ENCODE measurements at places on chromosomes 3 and 15.

DNA sequence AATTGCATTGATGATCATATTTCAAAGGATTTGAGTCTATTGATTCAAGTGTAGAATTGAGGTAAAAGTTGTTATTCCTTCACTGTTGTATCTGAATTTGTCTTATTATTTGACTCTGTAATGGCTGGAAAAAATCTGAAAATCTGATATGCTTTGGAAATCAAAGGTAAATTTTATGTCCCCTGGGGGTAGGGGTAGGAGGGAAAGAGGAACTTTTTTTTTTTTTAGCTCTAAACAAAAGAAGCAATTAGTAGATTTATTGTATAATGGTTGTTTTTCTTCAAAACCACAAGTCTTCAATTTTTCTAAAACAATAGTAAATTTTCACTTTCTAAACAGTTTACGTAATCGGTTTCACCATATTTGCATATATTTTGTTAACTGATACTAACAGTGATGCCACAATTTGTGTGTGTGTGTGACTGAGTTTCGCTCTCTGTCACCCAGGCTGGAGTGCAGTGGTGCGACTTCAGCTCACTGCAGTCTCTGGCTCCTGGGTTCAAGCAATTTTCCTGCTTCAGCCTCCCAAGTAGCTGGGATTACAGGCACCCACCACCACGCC is 91.7 kb upstream of the GOLGA6L4 start:
- no peak for DNase-seq

- DNase-seq = no peak
Measured at GRCh38 chr3:1962396-1963088, 136.1 kb upstream of the CNTN4 start.

GRCh38 chr3:34261001-34261385 is 462.6 kb downstream of the PDCD6IP start:
- no peak for DNase-seq

GRCh38 chr15:37339437-37339836 is 239.1 kb upstream of the MEIS2 start:
- DNase-seq = no peak

DNA sequence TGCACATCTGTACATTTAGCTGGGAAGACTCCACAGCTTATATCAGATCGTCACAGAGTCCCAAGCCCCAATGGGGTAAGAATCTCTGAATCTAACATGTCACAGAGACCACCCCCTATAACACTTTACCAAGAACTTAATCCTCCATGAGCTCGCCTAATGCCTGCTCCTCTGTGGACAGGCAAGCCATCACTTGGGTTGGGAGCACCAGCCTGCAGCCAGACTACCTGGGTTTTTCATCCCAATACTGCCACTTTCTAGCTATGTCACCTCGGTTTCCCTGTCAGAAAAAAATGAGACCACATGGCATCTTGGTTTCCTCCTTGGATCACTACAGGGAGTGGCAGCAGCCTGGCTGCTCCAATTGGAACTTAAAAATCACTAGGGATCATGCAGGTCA is 277.9 kb upstream of the TLE3 start:
- no peak for DNase-seq

DNA sequence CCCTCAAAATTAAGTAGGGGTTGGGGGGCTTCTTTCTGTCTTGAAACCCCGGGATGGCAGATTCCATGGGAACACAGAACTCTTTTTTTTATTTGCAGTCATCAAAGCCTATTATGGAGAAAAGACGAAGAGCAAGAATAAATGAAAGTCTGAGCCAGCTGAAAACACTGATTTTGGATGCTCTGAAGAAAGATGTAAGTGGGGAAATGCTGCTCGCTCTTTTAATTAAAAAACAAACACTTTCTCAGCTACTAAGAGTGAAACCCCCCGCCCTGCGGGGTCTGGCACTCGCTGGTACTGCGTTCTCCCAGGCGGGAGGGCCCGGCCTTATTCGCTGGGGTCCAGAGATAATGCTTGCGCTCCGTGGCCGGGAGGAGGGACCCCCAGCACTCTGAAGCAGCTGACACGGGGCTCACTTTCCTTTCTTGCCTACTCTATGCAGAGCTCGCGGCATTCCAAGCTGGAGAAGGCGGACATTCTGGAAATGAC is 615 bp downstream of the HES1 start:
- DNase-seq = no peak

GRCh38 chr3:24437326-24437725 is 57.3 kb downstream of the THRB start:
- no peak for DNase-seq

DNA sequence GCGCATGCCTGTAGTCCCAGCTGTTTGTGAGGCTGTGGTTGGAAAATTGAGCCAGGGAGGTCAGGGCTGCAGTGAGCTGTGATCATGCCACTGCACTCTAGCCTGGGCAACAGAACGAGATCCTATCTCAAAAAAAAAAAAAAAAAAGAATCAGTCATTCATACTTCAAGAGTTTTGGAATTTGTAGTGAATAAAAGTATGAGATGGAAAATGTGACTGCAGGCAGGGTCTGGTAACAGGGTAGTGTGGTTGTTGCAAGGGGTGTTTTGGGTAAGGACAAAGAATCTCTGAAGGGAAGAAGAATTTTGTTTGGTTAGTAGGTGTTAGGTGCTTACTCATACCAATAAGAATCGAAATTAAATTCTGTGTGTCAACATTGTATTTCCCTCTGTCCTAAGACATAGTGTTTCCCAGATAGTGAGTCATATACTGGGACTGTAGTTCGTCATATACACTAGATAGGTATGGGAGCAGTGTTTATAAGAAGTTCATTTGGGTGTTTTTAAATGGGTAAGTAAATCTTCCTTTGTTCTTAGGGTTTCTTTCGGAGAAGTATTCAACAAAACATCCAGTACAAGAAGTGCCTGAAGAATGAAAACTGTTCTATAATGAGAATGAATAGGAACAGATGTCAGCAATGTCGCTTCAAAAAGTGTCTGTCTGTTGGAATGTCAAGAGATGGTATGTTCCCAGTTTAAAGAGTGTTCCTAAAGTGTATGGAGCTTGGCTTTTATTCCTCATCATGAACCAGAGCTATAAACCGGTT is 14.2 kb downstream of the NR1D2 start:
- DNase-seq = no peak

GRCh38 chr15:80778964-80779657 is at the start of gene CEMIP:
Gene CEMIP, plus strand, starts transcription at chr15:80779370. Its CDS starts 94,510 bp downstream, at chr15:80873880.
- peak; percentile 14 for DNase-seq

DNA sequence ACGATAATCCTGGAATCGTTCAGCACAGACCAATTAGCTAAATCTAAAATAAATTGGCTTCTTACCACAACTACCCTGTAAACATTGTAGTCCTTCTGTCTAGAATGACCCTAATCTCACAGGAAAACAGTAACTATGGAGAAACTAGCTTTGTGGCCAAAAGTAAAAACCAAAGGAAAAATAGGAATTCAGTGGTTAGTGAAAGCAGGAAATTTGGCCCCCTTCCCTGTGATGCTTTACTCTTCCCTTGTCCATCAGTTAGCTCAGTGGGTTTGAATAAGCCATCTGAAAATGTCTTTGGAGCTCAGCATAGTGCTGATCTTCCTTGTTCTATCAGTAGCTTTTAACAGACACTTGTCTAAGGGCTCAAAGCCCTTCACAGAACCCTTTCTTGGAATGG is 1.6 kb downstream of the NMD3 start:
- no peak for DNase-seq

- no peak for DNase-seq
Measured at GRCh38 chr3:49199239-49199899, 28.0 kb downstream of the KLHDC8B start.

DNA sequence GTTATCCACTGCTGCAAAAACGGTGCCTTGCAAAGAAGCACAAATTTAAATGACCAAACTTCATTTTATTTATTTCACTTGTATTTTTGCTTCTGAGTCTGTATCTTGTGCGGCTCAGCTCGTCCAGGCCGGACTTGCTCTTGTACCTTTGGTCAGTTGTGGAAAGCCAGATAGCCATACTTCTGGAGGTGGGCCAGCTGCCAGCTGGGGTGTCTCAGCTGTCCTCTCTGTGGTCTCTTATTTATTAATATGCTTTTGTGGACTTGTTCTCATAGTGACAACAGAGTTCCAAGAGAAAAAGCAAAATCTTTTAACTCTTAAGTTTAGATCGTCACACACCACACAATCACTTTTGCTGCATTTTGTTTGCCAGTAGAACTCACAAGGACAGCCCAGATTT is 87.7 kb downstream of the IL1RAP start:
- DNase-seq = no peak
